ENCODE measurements at places on chromosomes 1 and 21.

- DNase-seq, result peak; percentile 69
Observed at GRCh38 chr1:37486680-37487618, 12.6 kb downstream of the ZC3H12A start.

DNA sequence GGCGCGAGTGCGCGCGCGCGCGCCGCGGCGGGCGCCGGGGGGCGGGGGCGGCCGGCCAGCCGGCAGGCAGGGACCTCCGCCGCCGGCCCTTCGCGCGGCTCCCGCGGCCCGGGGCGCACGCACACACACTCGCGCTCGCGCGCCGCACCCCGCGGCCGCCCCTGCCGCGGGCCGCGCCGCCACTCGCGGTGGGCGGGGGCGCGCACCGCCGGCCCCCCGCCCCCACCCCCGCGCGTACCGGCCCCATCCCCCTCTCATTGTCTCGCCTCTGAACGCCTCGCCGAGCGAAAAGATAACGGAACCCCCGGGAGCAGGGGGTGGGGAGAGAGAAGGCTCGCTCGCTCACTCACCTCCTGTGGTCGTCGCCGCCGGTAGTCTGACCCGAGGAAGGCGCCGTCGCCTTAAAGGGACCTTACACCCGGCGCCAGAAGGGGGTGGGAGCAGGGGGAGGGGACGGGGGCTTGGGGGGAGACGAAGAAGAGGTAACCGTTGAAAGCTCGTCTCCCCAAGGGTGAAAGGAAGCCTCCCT, 428 bp downstream of the POGZ start:
- peak; percentile 50 for DNase-seq

DNA sequence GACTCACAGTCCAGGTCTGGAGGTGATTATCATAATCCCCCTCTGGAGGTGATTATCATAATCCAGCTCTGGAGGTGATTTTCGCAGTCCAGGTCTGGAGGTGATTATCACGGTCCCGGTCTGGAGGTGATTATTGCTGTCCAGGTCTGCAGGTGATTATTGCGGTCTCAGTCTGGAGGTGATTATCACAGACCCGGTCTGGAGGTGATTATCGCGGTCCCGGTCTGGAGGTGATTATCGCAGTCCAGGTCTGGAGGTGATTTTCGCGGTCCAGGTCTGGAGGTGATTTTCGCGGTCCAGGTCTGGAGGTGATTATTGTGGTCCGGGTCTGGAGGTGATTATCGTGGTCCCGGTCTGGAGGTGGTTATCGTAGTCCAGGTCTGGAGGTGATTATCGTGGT, 76.6 kb downstream of the SDCCAG8 start:
- DNase-seq, result no peak

GRCh38 chr1:76230842-76231281, 156.3 kb downstream of the ST6GALNAC3 start:
- DNase-seq, result no peak

GRCh38 chr21:31910074-31910470, 37.3 kb downstream of the HUNK start:
- DNase-seq, result no peak

DNA sequence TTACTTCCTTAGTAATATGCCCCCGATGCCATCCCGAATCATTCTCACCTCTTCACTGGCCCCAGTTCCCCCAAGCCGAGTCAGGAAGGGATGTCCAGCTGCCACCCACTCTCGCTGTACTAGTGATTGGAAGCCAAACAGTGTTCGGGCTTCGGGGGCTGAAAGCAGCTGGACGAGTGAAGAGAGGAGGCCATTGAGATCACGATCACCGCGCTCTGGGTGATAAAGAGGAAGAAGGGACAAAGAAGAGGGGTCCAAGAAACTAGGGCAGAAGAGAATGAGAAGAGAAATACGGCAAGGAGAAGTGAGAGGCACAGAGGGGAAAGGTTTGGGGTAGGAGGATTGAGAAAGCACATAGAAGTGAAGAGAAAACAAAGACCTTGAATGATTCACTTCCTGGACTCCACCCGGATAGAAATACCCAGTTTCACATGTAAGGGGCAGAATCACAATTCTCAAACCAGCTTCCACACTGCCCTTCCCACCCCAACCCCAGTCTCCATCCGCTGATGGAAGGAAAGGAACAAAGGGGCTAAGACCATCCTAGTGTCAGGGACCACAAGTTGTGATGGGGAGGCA, 3.7 kb upstream of the SF3B4 start:
- no peak for DNase-seq
